GM03348 (cell line): ENCODE measurements at places on chromosomes 7 and 10.

GRCh38 chr7:123346766-123347165, 147.0 kb upstream of the SLC13A1 start:
- DNase-seq = no peak

DNA sequence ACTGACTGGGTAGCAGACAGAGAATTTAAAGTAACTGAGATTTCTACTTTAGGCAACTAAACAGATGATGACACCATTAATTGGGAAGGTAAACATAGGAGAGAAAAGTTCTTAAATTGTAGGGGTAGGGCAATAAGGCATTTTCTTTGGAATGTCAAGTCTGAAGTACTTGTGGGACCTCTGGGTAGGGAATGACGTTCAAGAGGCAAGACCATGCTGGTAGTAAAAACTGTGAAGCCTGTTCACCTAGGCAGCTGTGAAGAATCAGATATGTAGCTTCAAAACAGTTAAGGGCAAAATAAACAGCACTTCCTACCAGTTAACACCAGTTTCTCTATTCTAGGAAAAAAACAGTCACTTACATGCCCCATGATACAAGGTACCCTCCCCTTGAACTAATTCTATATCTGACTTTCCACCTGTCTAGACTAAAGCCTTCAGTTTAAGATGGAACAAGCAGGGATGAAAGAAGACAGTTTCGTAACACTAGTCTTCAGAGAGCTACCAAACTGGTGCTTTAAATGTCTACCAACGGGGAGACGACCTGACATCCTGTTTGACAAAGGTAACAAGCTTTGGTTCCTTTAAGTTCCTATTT, 63.1 kb upstream of the KCNIP2 start:
- no peak for DNase-seq

DNA sequence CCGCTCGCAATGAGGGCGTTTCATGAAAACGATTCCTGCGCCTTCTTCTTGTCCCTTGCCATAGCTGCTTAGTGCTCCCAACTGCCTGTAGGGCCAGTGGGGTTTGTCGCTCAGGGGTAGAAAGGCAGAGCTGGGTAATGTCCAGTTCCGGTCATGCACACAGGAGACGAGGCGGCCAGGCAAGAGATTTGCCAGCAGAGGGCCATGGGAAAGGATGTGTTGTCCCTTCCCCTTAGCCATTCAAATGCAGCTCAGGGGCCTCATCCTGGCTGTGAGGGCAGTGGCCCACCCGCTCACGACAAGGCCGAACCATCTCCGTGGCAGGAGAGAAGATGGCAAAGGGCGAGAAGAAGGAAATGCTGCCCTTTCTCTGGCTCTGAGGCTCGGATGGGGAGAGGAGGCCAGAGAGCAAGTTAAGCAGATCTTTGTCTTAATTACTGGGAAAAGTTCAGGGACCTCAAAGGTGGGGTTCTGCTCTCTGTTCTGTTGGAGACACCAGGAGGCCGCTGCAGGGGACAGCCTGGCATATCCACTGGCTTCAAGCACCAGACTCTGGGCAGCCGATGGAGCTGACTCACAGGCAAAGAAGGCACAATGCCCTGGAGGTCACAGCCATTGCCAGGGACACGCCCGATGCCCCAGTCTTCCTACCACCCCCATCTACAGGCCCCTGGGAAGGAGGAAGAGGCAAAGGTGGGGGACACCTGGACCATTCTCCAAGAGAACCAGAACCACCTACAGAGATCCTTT, 534.8 kb upstream of the MGMT start:
- DNase-seq = no peak

- no peak for DNase-seq
Observed at GRCh38 chr10:43267811-43268210, 946 bp upstream of the RASGEF1A start.

- DNase-seq = no peak
Observed at GRCh38 chr10:19688344-19688743, 127.9 kb upstream of the PLXDC2 start.

- DNase-seq = peak; percentile 52
Observed at GRCh38 chr7:108016841-108017775, 14.1 kb upstream of the LAMB1 start.

DNA sequence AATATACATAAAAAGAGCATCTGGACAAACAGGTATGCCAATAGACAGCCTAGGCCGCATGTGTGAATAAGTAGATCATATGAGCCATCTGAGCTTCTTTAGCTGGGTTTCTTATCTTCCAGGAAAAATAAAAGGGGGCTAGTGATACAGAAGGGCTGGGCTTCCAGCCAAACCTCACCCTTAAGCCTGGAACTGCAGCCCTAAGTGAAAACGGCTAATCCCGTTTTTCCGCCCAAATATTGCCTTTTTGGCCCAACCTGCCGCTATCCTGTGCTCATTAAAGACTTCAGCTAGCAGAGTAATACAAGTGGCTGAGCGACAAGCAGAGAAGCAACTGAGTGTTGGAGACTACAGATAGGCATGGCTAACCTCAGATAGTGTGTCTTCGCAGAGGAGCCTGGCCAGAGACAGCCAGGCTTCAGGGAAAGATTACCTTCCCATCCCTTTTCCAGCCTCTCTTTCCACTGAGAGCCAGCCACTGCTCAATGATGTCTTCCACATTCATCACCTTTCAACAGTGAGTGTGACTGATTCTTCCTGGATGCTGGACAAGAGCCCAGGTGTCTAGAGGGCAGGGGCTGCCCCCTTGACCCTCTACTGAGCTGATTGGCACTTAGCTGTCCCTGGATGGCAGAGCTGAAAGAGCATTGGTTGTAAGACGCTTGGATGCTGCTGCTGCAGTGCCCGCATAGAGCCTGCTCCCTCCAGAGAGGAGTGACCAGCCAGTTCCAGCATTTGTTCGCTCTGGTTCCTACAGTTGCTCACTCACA, 108.9 kb downstream of the ITGB8 start:
- DNase-seq = no peak

DNA sequence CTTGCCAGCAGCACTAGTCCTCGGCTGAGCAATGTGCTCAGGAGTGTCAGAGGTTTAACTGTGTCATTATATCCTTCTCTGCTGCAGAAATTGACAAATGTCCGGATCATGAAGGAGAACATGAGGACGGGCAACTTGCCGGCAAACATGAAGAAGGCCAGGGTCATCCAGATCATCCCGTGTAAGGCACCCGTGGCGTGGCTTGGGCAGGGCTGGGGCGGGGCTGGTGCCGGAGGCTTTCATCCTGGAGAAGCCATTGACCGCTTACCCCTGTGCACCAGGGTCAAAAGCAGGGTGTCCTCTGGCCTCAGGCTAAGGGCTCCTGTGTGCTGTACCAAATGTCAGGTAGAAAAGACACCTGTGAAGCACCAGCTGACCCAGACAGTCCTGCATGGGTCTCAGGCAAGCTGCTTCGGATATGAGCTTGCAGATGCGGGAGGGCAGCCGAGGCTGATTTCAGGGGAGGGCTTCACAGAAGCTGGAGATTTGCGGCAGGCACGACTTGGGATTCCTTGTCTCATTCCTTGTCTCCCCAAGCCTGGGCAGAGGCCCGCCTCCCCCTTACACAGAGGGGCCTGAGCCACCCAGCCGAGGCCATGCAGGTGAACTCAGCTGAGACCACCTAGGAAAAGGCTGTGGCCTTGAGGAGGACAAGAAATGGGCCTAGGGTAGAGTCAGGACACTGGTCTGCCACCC, 55.4 kb downstream of the MKI67 start:
- DNase-seq = no peak

GRCh38 chr10:78942091-78942501, 126.7 kb upstream of the ZMIZ1 start:
- no peak for DNase-seq

DNA sequence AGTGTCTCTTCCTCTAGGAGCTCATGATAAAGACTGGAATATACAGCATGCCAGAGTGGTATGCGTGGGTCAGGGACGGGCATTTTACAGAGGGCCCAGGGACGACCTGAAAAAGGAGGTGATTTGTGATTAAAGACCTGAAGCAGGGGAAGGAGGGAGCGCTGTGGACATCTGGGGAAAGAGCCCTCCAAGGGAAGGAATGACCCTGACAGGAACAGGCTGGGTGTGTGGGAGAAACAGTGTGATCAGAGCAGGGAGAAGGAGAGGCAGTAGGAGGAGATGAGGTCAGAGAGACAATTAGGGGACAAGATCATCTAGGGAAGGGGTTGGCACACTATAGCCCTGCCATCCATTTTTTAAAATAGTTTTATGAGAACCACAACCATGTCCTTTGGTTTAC, 3.4 kb upstream of the RASSF4 start:
- no peak for DNase-seq

DNA sequence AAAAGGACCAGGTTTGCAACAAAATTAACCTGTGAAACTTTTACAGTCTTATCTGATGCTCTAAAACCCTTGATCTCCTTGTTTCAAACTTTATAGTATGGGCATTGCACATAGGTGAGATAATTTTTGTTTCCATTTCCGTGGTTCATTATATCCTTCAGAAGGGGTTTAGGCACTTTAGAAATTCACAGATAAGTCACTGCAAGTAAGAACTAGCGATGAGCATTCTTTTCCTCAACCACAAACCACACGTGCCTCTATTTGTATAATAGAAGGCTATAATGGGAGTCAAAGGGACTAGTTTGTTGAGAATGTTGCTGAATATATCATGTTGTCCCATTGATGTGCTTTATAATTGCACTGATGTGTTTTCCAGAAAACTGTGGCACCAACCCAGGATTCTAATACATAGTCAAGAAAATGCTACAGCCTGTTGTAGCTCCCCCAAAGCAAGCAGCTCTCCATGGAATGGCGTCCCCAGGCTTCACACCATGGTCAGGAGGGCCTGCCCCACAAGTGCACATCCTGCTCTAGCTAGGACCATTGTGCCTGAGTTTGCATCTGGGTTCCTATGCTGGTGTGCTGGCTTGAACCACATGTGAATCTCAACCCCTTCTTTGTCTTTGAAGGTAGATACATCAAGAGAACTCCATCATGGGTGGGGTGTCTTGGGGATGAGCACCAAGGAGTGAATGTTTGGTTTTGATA, 14.0 kb upstream of the ATXN7L1 start:
- DNase-seq = no peak

DNA sequence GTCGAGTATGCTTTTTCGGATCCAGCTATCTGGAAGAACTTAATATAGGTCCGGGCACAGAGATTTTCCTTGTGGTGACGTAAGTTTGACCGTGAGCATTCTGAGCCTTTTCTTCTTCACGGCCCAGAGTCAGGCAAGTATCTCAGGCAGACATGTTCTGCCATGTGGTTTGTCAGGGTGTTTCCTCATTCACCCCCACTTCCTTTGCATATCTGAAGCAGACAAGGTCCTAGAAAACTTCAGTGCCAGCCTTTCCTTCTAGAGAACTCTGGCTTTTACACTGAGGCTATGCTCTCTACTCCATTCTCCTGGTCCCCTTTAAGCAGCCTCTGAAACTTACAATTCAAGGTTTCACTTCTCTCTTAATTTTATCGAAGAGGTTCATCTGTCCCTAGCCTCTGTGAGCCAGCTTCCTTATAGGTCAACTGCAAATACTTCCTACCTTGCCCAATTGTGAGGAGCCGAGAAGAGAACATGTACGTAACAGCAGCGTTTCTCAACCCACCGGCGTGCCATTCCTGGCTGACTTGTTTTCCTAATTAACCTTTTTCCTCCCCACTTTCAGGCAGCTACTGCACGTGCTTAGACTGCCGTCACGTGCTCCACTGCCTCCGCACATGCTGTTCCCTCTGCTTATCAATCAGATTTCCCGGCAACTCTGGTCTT, 47.3 kb downstream of the CDCA7L start:
- DNase-seq = no peak
